Calu3 (cell line): ENCODE measurements at places on chromosomes 7 and 10. TPM values are rescaled to one million over a fixed set of nuclear protein-coding genes. Genes with fewer than 3 reads are reported as not detected.

DNA sequence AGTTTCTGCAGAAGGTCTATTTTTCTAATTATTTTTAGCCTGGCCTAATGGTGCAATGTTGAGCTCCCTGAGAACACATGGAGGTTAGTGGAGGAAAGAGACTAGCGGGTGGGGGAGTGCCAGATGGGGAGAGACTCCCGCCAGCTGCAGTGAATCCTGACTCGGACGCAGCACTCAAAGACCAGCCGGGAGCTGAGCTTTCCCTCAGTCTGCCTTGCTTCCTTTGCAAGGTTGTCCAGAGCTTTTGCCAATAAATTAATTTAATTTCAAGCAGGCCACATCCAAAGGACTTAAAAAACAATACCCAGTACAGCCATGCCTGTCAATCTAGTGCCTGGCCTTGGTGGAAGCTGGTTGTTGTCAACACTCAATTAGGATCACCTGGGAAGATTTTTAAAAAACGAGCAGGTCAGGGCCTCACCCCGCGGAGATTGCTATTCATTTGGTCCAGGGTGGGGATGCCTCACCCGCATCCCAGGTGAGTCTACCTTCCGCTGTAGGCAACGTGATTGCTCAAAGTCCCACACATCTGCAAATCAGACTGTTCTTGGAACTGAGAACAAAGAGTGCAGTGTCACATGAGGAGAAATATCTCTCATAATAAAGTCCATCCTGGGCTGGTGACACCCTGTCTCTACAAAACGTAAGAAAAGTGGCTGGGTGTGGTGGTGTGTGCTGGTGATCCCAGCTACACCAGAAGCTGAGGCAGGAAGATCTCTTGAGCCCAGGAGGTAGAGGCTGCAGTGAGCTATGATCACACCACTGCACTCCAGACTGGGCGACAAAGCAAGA lies 4.0 kb downstream of the CLRN3 start:
- DNase-seq = no peak

GRCh38 chr10:94219829-94220228 lies 142.9 kb downstream of the NOC3L start:
- no peak for DNase-seq

DNA sequence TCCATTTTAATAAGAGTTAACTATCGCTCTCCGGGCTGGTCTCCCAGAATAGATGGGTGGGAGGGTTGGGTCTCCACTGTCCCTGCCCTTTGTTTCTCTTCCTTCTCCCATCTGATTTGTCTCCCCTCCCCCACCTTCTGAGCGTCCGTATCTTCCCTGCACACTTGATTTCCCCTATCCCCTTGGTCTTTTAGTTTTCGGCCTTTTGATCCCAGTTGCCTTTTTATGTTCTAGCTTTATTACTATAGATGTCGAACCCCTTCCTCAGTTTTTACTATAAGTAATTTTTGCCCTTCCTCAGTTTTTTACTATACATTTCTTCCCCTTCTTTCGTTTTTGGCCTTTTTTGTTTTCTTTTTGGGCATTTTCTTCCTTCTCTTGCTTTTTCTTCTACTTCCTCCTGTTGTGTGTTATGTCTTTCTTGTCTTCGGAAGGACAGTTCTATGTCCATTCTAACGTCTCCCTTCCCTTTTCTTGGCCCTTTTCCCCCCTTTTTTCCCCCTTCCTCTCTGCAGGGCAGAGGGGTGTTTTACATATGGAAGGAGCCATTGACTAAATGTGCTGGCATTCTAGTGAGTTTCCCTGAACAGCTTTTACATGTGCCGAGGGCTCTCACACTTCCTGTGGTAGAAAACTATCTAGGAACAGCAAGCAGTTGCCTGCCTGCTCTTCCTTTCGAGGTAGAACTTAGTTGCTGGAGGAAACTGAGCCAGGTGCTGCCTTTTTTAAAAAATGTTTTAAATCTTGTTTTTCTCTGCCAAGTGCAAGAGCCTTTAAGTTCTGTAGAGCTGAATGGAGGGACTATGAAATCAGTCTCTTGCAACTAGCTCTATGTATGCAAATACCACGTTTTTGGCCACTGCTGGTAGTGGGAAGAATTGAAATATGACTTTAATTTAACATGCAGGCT lies 2.8 kb downstream of the TET1 start:
- no peak for DNase-seq

SFTPA1 gene
- not detected in 2 replicates for total RNA-seq

DNA sequence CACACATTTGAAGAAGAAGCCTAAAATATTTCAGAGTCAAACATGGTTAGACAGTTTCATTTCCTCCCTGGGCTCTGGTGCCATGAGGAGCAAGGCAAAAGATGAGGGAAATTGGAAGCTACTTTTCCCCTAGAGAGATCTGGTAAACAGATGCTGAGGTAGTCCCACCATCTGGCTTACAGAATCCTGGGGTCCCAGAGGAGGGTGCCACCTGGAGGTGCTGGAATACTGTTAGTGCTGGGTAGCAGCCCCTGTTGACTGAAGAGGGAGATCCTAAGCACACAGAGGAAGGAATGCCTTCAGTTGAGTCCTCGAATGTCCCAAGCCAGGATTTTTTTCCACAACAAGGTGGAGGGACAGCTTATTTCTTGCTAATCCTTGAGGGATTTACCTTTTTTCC lies 160.1 kb downstream of the FZD1 start:
- DNase-seq = no peak

ANXA7 gene
- 160 and 167 TPM in 2 replicates for total RNA-seq

- no peak for DNase-seq
These were observed 170.4 kb upstream of the NRG3 start for GRCh38 chr10:81704596-81704995.

DNA sequence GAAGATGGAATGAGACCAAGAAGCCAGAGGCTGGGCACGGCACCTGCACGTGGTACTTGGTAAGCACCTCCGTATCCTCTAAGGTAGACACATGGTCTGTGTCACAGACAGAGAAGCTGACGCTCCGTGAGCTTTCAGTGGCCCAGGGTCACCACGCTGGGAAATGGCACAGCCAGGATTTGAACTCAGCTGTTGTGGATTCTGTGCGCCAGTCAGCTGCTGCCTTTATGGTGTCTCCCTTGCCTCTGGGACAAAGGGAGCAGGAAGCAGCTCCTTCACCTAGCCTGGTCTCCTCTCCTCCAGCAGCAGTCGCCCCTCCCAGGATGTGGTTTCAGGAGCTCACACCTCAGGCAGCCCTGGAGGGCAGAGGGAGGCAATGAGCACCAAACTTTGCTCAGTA lies 110.8 kb downstream of the ARHGAP22 start:
- no peak for DNase-seq

DNA sequence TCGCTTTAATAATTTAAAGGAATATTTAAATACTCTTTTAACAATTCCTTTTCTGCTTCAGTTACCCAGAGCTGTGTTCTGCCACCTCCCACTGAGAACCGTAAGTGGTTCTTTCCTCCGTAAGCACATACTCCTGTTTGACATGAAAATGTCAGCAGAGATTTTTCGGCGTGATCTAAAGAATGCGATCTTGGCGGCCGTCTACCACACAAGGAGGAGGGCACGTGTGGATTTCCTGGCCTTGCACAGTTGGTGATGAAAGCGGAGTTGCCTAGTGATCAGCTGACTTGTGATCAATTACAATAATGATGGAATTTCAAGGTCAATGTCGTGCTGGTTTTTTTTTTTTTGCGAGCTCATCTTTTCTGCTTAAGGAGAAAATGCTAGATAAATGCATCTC lies 35.6 kb upstream of the INSIG1 start:
- no peak for DNase-seq

GRCh38 chr10:112456533-112456932 lies 9.5 kb downstream of the VTI1A start:
- DNase-seq = no peak

NCOA4 gene
- total RNA-seq = 77.3 and 81.9 TPM in 2 replicates

DNA sequence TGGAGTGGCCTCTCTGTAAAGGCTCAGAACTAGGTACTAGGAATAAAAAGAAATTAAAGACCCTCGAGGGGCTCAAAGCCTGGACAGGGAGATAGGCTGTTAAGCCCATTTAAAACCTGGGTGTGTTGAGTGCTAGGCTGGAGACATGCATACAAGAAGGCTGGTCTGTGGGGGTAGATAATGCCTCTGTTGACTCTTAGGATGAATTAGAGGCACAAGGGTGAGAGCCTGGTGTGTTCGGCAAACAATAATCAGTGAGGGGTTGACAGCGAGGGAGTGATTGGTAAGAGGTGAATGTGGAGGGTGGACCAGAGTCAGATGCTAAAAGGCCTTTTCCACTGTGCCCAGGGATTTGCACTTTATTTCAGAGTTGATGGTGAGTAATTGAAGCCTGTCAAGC lies 12.7 kb downstream of the GSTO2 start:
- no peak for DNase-seq

DNA sequence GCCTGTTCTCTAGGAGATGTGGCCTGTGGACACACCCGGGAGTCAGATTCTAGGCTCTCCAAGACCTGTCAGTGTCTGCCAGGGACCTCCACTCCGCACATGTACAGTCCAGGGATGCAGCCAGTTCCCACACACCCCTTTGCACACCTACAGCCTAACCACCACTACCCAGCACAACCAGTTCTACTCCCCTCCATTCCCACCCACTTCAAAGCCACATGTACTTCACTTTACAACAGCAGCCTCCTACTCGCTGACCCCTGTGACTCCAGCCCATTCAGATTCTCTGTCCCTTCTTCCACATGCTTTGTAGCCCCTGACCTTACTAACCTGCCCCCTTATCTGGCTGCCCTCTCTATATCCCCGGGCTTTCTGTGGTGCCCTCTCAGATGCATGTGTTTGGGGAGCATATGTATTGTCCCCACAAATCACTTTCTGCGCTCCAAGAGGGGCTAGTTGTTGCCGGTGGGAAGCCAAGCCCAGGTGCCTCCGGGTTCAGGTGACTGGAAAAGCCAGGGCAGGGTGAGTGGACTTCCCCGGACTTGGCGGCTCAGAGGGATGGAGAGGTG lies 7.2 kb downstream of the LBX1 start:
- DNase-seq = no peak

DNA sequence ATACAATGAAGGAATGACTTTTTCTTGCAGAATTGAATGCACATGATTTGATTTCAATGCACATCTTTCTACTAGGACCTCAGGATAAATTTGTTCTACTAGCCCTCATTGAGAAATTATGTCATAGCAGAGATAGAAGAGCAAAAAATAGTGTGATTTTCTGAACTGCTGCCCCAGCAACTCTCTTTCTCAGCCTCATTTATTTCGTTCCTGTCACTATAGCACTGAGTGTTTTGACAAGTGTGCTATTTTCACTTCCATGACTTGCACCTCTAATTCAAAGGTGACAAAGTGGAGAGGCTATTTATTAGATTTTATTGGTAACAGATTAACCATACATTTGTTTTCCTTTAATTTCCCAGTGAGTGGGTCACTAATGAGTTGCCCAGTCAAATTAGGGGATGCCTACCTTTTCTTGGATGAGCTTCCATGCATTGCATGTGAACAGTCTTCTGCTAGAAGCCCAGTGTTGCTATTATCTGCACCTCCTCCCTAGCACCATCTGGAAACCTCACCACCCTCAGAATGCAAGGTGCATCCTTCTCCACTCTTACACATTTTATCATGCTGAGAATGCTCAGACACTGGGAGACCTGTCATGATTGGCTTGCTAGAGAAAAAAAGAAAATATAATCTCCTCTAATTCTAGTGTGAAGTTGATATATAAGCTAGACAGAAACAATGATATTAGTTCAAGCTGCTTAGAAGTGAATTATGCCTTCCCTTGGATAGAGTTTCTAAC lies 119.6 kb upstream of the CTTNBP2 start:
- DNase-seq = no peak

GRCh38 chr7:148503900-148504487 lies 86.6 kb upstream of the C7orf33 start:
- DNase-seq = no peak
